CD8-positive, alpha-beta memory T cell (primary cell): ENCODE measurements at places on chromosomes 1 and 21. TPM values are rescaled to one million over a fixed set of nuclear protein-coding genes. Genes with fewer than 3 reads are reported as not detected.

OR2AK2 gene
- total RNA-seq, result not detected

NLRP3 gene
- 1.8 TPM for total RNA-seq

INAVA gene
- total RNA-seq, result 0.09 TPM

GRCh38 chr1:5947978-5948680, 44.1 kb downstream of the NPHP4 start:
- no peaks in the 10 kb centered on the region for H3K27me3 ChIP-seq
- no peak for DNase-seq
- no peaks in the 10 kb centered on the region for H3K4me1 ChIP-seq
- H3K36me3 ChIP-seq, result no peaks in the 10 kb centered on the region

- DNase-seq, result no peak
- no peak overlapping the region for H3K27ac ChIP-seq
- no peaks in the 10 kb centered on the region for H3K27me3 ChIP-seq
- H3K4me1 ChIP-seq, result no peaks in the 10 kb centered on the region
- no peak overlapping the region for H3K4me3 ChIP-seq
Measured at GRCh38 chr1:190858140-190858539, 380.5 kb upstream of the BRINP3 start.

- no peak overlapping the region for H3K27ac ChIP-seq
- peak overlapping the region; percentile 67 for H3K4me3 ChIP-seq
- peaks cover 29% of the 10 kb centered on the region for H3K4me1 ChIP-seq
- H3K27me3 ChIP-seq, result no peaks in the 10 kb centered on the region
Measured at GRCh38 chr1:231039161-231040018, 664 bp downstream of the FAM89A start.

DNA sequence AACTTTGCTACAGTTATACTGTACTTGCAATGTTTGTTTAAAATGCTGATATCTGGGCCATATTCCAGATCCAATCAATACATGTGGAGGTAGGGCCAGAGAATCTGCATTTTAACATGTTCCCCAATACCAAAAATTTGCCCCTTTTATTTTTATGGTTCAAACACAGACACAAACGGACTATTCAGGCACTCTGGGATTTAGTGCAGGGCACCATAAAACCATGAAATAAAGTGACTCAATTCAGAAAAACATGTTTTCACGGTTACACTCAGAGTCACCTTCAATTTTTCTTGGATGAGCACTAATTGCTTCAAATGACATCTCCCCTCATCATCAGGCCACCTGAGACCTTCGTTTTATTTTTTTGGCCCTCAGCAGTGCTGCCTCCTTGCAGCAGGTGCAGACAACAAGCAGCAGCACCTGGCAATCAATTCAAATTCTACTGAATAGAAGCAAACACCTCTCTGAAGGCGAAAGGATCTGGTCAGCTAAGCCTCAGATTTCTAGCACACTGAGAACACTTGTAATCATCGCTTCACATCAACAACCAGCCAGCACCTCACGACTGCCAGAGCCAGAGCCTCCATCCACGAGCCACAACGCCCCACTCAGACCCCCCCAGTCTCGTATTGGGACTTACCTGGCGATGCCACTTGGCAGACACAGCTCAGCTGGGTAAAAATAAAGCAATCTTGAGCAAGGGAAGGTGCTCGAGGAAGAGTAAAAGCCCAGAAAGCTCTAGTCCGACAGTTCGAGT, 1.1 kb downstream of the ERO1B start:
- DNase-seq, result peak; percentile 39
- H3K27me3 ChIP-seq, result no peaks in the 10 kb centered on the region
- H3K4me3 ChIP-seq, result peak overlapping the region; percentile 85
- H3K36me3 ChIP-seq, result no peaks in the 10 kb centered on the region

DNA sequence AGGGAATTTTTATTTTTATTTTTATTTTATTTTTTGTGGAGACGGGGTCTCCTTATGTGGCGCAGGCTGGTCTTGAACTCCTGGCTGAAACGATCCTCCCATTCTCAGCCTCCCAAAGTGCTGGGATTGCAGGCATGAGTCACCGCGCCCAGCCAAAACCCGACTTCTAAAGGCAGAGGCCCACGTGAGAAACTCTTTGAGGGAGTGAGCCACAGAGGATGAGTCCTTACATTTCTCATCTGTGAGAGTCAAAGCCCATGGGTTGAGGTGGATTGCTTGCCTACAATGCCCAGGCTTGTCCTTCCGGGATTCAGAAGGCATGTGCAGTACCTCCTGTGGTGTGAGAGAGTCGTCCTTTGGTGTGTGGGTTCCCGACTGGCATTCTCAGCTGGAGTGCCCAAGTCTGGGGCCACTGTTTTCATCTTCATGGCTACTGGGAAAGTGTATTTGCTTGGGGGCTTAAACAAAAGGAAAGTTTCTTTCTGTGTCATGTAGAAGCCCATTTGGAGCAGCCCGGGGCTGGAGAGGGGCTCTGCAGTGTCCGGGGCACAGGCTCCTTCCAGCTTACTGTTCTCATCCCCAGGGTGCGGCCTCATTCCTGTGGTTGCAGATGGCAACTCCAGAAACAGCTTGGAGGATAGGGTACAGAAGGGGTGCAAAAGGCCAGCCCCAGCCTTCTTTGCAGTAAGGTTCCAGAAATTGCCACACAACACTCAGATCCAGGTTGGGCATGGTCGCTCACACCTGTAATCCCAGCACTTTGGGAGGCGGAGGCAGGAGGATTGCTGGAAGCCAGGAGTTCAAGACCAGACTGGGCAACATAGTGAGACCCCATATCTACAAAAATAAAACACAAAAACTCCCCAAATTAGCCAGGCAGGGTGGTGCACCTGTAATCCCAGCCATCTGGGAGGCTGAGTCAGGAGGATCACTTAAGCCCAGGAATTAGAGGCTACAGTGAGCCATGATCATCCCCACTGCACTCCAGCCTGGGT, 29.4 kb upstream of the CSF3R start:
- H3K4me1 ChIP-seq, result no peaks in the 10 kb centered on the region
- no peak overlapping the region for H3K27ac ChIP-seq
- H3K36me3 ChIP-seq, result no peaks in the 10 kb centered on the region
- peak; percentile 26 for DNase-seq

GRCh38 chr1:20362856-20363255, 72.2 kb downstream of the VWA5B1 start:
- no peak for DNase-seq
- H3K4me1 ChIP-seq, result no peaks in the 10 kb centered on the region
- H3K36me3 ChIP-seq, result no peaks in the 10 kb centered on the region
- H3K4me3 ChIP-seq, result no peak overlapping the region
- peaks cover 16% of the 10 kb centered on the region for H3K27me3 ChIP-seq
- no peak overlapping the region for H3K27ac ChIP-seq

- peaks cover 31% of the 10 kb centered on the region for H3K4me1 ChIP-seq
- peaks cover 13% of the 10 kb centered on the region for H3K36me3 ChIP-seq
- H3K27me3 ChIP-seq, result no peaks in the 10 kb centered on the region
- peak overlapping the region; percentile 12 for H3K27ac ChIP-seq
- H3K4me3 ChIP-seq, result peak overlapping the region; percentile 45
- no peak for DNase-seq
Measured at GRCh38 chr1:158933621-158934020, 2.3 kb downstream of the PYHIN1 start.

- H3K27me3 ChIP-seq, result no peaks in the 10 kb centered on the region
- no peaks in the 10 kb centered on the region for H3K36me3 ChIP-seq
- peak overlapping the region; percentile 24 for H3K4me3 ChIP-seq
Measured at GRCh38 chr1:236516929-236517704, 6.7 kb upstream of the LGALS8 start.

DNA sequence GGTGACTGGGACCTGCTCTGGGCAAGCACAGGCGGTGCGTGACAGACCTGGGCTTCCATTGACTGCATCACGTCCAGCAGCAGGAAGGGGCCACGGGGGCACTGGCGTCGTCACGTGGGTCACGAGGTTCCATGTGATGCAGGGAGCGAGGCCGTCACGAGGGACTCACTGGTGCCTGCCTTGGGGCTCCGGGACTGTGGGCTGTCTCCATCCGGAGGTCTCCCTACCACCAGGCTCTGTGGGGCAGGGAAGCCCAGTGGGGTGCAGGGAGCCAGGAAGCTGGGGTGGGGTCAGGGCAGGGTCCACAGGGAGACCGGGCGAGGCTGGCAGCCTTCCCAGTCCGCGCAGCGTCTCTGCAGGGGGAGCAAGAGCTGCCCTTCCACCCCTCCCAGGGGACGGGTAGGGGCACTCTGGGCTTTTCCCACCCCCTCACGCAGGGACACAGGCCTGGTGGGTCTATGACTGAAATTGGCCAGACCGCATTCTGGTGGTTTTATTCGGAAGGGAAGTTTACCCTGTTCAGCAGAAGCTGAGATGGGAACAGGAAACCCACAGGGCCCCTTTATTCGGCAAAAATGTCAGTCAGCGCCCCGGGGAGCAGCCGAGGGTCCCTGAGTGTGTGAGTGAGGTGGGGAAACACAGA, 416 bp upstream of the TNFRSF14 start:
- no peaks in the 10 kb centered on the region for H3K36me3 ChIP-seq
- DNase-seq, result peak; percentile 86
- H3K4me1 ChIP-seq, result peaks cover 35% of the 10 kb centered on the region
- H3K27me3 ChIP-seq, result no peaks in the 10 kb centered on the region

- H3K36me3 ChIP-seq, result no peaks in the 10 kb centered on the region
- DNase-seq, result no peak
- H3K27me3 ChIP-seq, result no peaks in the 10 kb centered on the region
- H3K27ac ChIP-seq, result no peak overlapping the region
- H3K4me1 ChIP-seq, result no peaks in the 10 kb centered on the region
Measured at GRCh38 chr1:159756397-159756796, 24.4 kb upstream of the DUSP23 start.

GRCh38 chr21:17780539-17780938, 38.6 kb downstream of the C21orf91 start:
- peaks cover 72% of the 10 kb centered on the region for H3K4me1 ChIP-seq
- peak overlapping the region; percentile 16 for H3K4me3 ChIP-seq
- H3K36me3 ChIP-seq, result no peaks in the 10 kb centered on the region
- no peaks in the 10 kb centered on the region for H3K27me3 ChIP-seq
- peak overlapping the region; percentile 48 for H3K27ac ChIP-seq

- H3K27ac ChIP-seq, result peak overlapping the region; percentile 46
- no peaks in the 10 kb centered on the region for H3K36me3 ChIP-seq
- peaks cover 21% of the 10 kb centered on the region for H3K4me1 ChIP-seq
- no peaks in the 10 kb centered on the region for H3K27me3 ChIP-seq
- peak overlapping the region; percentile 60 for H3K4me3 ChIP-seq
- no peak for DNase-seq
Measured at GRCh38 chr1:155049651-155050559, 1.2 kb upstream of the ADAM15 start.

DNA sequence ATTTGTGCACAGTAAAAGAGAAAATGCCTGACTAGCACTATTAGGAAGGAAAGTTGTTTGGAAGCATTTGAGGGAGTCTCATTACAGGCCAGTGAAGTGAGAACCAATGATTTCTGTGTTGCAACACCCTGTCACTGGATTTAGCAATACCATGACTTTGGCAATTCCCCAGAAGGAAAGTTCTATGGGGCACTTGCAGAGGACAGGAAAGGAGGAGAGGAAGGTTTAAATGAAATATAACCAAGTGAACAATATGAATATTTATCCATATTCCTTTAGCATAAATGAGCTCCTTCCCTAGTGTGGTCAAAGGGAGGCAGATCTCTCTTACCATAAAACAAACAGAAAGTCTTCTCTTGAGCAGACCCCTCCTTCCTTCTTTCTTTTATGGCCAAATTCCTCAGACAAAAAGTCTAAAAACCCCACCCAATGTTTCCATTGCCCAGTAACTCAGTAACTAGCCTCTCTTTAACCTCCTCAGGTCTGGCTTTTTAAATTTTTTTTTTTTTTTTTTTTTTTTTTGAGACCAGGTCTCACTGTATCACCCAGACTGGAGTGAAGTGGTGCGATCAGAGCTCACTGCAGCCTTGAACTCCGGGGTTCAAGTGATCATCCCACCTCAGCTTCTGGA, 5.5 kb downstream of the TLR5 start:
- DNase-seq, result no peak
- H3K27me3 ChIP-seq, result no peaks in the 10 kb centered on the region
- H3K27ac ChIP-seq, result no peak overlapping the region
- H3K36me3 ChIP-seq, result no peaks in the 10 kb centered on the region
- peaks cover 13% of the 10 kb centered on the region for H3K4me1 ChIP-seq

DNA sequence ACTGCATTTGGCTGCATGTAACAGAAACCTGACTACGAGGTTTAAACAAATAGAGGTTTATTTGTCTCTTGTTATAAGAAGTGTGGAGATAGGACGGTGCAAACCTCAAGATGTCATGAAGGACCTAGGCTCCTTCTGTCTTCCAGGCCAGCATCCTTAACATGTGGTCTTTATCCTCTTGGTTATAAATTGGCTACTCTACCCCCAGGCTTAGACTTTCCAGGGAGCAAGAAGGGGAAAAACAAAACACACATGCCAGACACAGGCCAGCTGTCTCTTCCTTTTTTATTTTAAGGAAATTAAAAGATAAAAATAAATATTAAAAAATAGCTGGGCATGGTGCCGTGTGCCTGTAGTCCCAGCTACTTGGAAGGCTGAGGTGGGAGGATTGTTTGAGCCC, 51.3 kb upstream of the PRELP start:
- H3K27ac ChIP-seq, result no peak overlapping the region
- H3K4me1 ChIP-seq, result no peaks in the 10 kb centered on the region
- no peak overlapping the region for H3K4me3 ChIP-seq
- no peaks in the 10 kb centered on the region for H3K27me3 ChIP-seq
- H3K36me3 ChIP-seq, result no peaks in the 10 kb centered on the region

DNA sequence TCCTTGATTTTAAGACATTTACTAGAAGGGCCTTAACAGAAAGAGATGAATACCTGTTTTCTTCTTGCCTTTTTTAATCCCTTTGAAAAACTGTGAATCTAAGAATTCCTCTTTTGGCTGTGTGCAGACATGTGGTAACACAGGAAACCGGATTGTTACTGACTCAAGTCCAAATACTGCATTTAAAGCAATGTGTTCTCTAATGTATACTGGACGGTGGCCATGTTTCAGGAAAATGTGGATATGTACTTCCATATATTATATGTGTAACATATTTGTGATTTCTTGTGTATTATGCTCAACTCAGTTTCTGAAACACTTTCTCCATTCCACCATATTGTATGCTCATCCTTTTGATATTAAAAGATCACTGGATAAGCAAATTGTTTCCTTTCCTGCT, 185.1 kb downstream of the LRRC7 start:
- no peak for DNase-seq
- H3K27ac ChIP-seq, result no peak overlapping the region
- no peak overlapping the region for H3K4me3 ChIP-seq
- no peaks in the 10 kb centered on the region for H3K4me1 ChIP-seq

- no peak overlapping the region for H3K4me3 ChIP-seq
- H3K4me1 ChIP-seq, result peaks cover 12% of the 10 kb centered on the region
- H3K27me3 ChIP-seq, result no peaks in the 10 kb centered on the region
- no peaks in the 10 kb centered on the region for H3K36me3 ChIP-seq
- DNase-seq, result no peak
Measured at GRCh38 chr1:243477731-243478290, 222.0 kb downstream of the SDCCAG8 start.

- no peak overlapping the region for H3K27ac ChIP-seq
- no peak for DNase-seq
- H3K4me1 ChIP-seq, result no peaks in the 10 kb centered on the region
- no peaks in the 10 kb centered on the region for H3K36me3 ChIP-seq
- H3K27me3 ChIP-seq, result no peaks in the 10 kb centered on the region
Measured at GRCh38 chr1:5492846-5493245, 499.4 kb downstream of the NPHP4 start.
